ENCODE measurements at places on chromosomes 12 and 14. TPM values are rescaled to one million over a fixed set of nuclear protein-coding genes. Genes with fewer than 3 reads are reported as not detected.

GCH1 gene
- total RNA-seq, result 35.4 TPM

GRCh38 chr12:29050503-29050902 is 98.6 kb upstream of the FAR2 start:
- no peak for DNase-seq

FLRT2 gene
- total RNA-seq, result not detected

GRCh38 chr14:83874662-83875061 is 1655.3 kb upstream of the FLRT2 start:
- DNase-seq, result no peak

All from activated CD8-positive, alpha-beta T cell treated with anti-CD3 and anti-CD28 coated beads for 36 hours (primary cell).